ENCODE measurements at places on chromosomes 3 and 15. TPM values are rescaled to one million over a fixed set of nuclear protein-coding genes. Genes with fewer than 3 reads are reported as not detected.

GRCh38 chr3:47347217-47347801 lies 33.5 kb upstream of the PTPN23 start:
- DNase-seq = no peak

- no peak for DNase-seq
Observed at GRCh38 chr3:109597444-109597843, 260.1 kb upstream of the DPPA4 start.

DNA sequence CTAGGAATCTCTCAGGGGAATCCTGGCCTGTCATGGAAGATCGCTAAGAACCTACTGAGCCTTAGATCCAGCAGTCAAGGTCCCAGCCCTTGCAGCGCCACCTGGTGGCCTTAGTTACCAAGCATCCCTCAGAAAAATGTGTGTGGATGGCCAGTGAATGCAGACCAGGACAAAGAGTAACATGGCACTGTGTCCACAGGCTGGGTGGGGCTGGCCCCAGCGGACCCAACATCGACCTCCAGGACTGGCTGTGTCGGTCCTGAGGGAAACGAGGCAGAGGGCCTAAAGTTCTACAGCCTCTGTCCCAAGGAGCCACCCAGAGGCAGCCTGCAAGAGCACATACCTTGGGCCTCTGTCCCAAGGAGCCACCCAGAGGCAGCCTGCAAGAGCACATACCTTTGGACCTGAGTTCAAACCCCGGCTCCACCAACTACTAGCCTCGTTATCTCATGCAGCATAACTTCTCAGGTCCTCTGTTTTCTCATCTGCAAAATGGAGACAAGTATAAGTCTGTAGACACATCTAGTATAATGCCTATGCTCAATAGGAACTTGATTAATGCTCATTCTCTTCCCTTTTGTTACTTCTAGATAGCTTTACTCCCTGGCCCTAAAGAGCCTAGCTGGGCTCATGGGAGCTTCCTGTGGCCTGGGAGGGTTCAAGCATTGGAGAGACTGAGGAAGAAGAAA lies 57.5 kb upstream of the HERC1 start:
- DNase-seq = peak; percentile 88

DNA sequence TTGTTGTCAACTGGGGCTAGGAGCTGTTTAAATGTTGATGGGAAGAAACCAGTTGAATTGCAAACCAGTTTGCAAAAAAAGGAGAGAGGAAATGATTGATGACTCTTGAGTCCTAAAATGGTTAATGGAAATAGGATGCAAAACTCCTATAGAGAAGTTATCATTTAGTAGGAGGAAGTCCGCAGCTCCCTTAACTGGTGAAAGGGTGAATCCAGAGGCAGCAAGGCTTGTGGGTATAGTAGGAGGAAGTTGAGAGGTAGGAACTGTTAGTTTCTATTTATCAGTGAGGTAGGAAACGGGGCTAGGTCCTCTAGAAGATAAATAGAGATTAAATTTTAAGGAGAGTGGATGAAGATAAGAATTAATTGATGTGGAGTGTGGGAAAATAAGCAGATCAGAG lies 15.4 kb downstream of the IREB2 start:
- DNase-seq = no peak

GRCh38 chr15:62452667-62453066 lies 287.6 kb upstream of the C2CD4B start:
- no peak for DNase-seq

The TICRR gene
- 41.7 TPM for total RNA-seq

DNA sequence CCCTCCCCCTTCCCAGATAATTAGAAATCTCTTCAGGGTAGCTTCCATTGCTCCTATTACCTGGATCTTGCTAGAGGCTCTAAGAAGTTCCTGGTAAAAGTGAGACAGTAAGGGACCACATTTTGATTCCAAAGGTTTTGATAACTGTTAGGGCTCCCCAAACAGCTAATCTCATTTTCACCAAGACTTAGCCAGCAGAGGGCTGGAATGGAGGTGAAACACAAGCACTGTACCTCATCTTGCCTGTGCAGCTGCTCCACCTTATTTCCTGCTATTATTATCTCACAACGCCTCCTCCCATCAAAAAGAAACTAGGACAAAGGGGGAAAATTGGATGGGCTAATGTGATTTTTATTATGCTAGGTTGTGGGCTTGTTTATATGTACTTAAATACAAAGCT lies 7.3 kb downstream of the SETD5 start:
- peak; percentile 19 for DNase-seq

The SLC51A gene
- total RNA-seq = not detected

- no peak for DNase-seq
Observed at GRCh38 chr15:101162701-101163483, 89.0 kb downstream of the CHSY1 start.

GRCh38 chr3:107116251-107116650 lies 261.0 kb upstream of the CCDC54 start:
- DNase-seq = no peak

DNA sequence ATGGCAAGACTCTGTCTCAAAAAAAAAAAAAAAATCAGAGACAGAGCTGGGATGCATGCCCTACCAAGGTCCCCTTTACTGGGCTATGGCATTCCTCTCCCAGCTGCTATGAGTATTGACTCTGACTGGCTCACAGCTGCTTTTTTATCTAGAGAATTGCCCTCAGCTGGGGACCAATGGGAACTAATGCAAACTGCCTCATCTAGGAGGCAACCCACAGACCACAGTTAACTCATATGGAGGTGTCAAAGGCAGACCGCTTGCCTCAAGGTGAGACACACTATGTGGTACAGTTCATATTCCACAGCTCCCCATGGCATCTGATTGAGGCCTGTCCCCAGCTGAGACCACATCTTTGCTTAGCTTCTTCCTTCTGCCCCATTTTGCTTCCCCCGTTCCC lies 183.5 kb upstream of the EOMES start:
- DNase-seq = no peak

GRCh38 chr3:37676885-37677284 lies 184.8 kb upstream of the CTDSPL start:
- DNase-seq = no peak

The RNF7 gene
- total RNA-seq = 108 TPM

GRCh38 chr3:81726735-81727134 lies 34.7 kb downstream of the GBE1 start:
- DNase-seq = no peak

DNA sequence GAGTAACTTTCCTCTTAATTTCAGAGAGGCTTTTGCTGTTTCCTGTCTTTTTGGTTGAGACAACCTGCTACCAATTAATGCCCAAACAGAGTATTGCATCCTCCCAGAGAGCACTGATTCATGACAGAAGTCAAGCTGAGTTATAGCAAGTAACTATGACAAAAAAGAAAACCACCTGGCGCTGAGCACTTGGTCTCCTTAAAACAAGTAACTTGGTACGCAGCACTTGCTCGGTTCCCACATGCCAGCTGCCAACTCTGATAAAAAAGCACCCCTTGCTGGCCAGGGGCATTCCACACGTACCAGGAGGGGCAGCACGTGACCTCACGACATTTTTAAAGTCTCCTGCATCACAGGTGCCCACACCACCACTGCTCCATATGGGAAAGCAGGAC lies 13.5 kb upstream of the MYO5C start:
- no peak for DNase-seq

GRCh38 chr3:197171481-197172067 lies 126.8 kb downstream of the DLG1 start:
- no peak for DNase-seq

The FRMD5 gene
- total RNA-seq = 7.0 TPM

DNA sequence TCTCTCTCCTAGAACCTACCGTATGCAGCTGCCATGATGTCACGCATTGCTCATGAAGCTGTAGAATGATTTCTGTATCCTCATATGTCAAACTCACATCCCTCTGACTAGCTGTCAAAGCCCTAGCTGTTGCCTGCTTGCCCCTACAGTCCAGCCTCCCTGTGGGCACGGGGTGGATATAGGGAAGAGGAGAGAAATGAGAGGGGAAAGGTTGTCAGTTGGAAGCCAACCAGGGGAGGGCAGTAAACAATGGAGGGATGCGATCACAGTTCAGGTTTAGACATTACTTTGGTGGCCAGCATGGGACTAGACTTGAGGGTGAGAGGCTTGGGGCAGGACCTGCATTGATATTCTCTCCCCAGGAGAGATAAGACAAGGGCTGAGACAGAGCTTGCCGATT lies 1.7 kb upstream of the HDGFL3 start:
- DNase-seq = no peak

The MORC1 gene
- total RNA-seq = not detected

GRCh38 chr3:173078525-173078924 lies 62.5 kb downstream of the SPATA16 start:
- no peak for DNase-seq

GRCh38 chr3:37907906-37908305 lies 46.2 kb downstream of the CTDSPL start:
- DNase-seq = no peak

DNA sequence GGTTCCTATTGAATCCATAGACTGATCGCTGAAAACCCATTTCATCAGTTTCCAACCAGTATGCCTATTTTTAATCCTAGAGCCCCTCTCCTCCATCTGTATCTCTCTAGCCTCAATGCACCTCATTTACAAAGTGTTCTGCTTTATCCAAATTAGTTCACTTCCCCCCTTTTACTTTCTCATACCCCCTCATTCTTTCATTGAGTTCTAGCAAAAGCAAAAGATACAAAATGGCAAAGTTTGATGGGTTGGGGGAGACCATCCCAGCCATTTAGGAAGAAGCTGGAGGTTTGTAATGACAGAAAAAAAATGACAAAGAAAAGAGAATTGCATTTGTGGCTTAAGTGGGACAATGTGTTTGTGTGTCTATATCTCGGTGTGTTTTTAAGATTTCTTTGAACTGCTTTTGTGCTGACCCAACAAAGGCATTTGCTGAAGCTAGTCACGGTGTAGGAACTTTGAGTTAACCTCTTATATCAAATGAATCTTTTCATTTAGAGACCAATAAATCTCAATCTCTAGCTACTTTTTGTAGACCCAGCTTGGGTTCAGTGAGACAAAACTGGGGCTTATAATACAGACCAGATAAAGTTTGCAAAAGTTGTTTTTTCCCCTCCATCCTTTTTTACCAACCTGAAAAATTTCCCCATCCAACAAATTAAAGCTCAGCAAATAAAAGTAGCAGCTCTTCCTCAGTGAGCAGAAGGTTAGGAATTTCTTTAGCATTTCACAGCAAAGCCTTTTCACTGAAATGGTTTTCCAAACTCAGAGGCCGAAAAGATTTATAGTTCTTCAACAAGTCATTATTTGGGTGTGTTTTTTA lies 18.7 kb downstream of the NR2F2 start:
- no peak for DNase-seq

DNA sequence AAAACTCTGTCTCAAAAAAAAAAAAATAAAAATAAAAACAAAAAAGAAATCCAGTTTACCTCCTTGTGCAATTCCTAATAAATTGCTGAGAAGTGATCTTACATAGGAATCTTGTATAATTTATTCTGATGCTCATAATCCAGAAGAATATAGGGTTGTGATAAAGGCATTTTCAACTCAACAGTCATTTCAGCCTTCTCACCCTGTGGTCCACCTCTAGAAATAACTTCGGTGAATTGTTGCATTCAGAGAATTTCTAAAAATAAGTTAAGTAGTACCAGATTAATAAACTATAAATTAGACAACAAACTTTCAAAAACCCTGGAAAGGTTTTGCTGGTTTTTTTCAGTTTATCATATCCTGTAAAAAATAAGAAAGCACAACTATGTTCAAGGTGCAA lies 20.2 kb downstream of the RAF1 start:
- DNase-seq = no peak

- no peak for DNase-seq
Observed at GRCh38 chr3:72586694-72587093, 261.6 kb downstream of the SHQ1 start.

DNA sequence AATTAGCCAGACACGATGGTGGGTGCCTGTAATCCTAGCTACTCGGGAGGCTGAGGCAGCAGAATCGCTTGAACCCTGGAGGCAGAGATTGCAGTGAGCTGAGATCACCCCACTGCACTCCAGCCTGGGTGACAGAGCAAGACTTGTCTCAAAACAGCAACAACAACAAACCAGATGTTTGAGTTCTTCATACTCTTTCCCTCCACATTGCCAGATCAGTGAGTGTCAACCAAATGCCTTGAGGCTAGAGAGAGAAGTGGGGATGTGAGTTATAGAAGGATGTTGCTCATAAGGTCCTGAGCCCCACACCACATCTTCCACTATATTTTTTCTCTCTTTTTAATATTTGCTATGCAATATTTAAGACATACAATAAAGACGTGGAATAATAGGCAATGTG lies 19.8 kb downstream of the MAPKBP1 start:
- DNase-seq = no peak

DNA sequence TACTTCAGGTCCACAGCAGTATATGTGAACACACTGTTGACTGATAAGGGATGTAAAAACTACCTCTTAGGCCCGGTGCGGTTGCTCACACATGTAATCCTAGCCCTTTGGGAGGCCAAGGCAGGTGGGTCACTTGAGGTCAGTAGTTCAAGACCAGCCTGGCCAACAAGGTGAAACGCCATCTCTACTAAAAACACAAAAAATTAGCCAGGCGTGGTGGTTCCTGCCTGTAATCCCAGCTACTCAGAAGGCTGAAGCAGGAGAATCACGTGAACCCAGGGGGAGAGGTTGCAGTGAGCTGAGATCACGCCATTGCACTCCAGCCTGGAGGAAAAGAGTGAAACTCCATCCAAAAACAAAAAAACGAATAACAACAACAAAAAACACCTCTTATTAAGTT lies 194.6 kb upstream of the KCNMB2 start:
- DNase-seq = no peak

DNA sequence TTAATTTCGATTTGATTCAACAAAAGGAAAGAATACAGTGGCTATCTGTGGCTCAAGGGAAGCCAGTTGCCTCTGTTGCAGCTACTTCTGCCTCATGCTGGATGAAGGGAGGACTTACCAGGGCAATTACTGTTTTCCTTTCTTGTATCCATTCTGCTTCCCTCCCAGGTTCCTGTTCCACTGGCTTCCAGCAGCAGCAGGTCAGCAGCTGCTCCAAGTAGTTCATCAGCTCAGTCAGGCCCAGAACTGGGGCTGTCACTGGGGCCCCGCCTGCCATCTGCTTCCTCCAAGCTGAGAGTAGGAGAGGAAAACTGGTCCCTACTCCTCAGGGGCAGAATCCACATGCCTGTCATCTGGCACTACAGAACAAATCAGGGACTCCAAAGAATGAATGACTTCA lies 48.6 kb upstream of the ULK4 start:
- DNase-seq = no peak

The GOLGA6L24 gene
- total RNA-seq = not detected
